ENCODE measurements at places on chromosomes 13 and 19.

- DNase-seq = no peak
Observed at GRCh38 chr13:109761695-109762094, 24.7 kb downstream of the IRS2 start.

- DNase-seq = no peak
Observed at GRCh38 chr19:12284226-12284625, 10.5 kb downstream of the ZNF44 start.

GRCh38 chr13:22594041-22594440 is 586.7 kb upstream of the SGCG start:
- no peak for DNase-seq

DNA sequence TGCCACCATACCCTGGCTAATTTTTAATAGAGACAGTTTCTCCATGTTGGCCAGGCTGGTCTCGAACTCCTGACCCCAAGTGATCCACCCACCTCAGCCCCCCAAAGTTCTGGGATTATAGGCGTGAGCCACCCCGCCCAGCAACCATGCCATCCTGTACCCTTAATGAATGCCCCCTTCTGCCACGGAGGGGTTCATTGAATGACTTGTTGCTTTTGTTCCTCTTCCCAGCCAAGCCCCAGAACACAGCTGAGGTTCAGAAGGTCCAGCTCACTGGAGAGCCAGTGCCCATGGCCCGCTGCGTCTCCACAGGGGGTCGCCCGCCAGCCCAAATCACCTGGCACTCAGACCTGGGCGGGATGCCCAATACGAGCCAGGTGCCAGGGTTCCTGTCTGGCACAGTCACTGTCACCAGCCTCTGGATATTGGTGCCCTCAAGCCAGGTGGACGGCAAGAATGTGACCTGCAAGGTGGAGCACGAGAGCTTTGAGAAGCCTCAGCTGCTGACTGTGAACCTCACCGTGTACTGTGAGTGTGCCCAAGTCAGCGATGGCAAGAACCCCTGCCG is 6.0 kb downstream of the PVR start:
- no peak for DNase-seq

- DNase-seq = no peak
Observed at GRCh38 chr13:33091415-33091774, 75.2 kb downstream of the KL start.

- no peak for DNase-seq
Observed at GRCh38 chr13:98787996-98788395, 35.5 kb upstream of the SLC15A1 start.

All from RWPE2 (cell line).